Stimulated activated memory B cell treated with anti-CD40 and anti-IgM and Interleukin-4, amounts not matched to agents 10 μg/mL and 1 μg/mL and 100 μg/mL, for 72 hours (primary cell): ENCODE measurements at places on chromosomes 6 and 20.
A peak's percentile ranks its signal among the peaks of the same experiment; 100 is the strongest.

- ATAC-seq: peak; percentile 56
These were observed 313.3 kb downstream of the RNGTT start for GRCh38 chr6:88650029-88650619.

- no peak for ATAC-seq
These were observed 12.6 kb downstream of the KCNK17 start for GRCh38 chr6:39301606-39302005.

DNA sequence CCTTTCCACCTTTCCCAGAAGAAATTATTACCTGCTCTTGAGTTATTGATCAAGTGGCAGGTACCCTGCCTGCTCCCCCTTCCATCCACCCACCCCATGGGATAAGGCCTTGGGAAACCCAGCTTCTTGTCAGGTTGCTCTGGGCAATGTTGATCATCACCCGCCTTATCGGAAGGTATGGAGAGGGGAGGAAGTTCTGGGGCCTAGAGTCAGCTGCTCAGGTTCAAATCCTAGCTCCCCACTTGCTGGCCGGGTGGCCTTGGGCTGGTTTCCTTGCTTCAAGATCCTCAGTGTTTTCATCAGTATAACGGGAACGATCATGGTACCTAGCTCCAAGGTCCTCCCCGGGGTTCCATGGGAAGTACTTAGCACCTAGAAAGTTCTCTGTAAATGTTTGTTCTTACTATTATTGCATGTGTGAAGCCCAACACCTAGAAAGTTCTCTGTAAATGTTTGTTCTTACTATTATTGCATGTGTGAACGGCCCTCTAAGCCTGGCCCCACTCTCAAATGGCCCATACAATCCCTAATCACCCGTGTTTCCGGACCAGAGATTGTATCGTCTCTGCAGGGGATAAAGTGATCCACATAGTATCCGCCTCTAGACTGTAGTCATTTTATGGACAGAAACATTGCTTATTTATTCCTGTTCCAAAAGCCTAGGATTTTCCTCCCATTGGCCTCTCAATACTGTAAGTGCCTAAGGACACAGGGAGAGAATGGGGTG, 1.1 kb upstream of the PREX1 start:
- no peak for ATAC-seq

GRCh38 chr20:64277571-64278316, 22.2 kb downstream of the PCMTD2 start:
- ATAC-seq: no peak

- no peak for ATAC-seq
These were observed 197.1 kb upstream of the RGS17 start for GRCh38 chr6:153328194-153328593.

DNA sequence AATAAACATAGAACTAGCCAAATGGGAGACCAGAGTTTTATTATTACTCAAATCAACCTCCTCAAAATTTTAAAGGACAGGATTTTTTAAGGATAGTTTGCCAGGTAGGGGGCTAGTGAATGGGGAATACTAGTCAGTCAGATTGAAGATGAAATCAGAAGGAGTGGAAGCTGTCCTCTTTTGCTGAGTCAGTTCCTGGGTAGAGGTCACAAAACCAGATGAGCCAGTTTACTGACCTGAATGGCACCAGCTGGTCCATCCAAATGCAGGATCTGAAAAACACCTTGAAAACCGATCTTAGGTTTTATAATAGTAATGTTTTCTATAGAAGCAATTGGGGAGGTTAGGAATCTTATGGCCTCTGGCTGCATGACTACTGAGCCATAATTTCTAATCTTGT, 558.2 kb downstream of the PKHD1 start:
- no peak for ATAC-seq

GRCh38 chr6:121971931-121972335, 427.5 kb upstream of the HSF2 start:
- ATAC-seq: no peak

DNA sequence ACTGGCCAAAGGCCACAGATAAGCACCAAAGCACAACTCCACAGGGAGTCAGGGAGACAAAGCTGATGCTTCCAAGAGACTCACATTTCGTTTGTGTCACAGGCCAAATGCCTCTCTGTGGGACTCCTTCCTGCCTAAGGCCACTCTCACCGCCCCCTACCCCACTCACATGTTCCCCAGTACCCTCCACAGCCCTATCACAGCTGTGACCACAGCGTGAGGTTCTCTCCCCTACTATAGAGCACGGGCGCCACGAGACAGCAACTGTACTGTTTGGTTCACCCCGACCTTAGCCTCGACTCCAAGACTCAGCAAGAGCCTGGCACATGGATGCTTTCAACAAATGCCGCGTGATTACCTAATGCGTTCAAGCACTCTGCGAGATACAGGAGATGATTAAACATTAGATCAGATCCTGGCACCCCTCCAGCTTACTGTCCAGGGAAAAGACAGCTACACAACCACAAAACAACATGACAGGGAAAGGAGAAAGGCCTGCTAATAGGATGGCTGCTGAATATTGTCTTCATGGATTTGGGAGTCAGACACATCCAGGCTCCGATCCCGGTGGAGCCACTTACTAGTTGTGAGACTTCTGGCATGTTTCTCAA, 105.5 kb downstream of the AGPAT4 start:
- no peak for ATAC-seq

DNA sequence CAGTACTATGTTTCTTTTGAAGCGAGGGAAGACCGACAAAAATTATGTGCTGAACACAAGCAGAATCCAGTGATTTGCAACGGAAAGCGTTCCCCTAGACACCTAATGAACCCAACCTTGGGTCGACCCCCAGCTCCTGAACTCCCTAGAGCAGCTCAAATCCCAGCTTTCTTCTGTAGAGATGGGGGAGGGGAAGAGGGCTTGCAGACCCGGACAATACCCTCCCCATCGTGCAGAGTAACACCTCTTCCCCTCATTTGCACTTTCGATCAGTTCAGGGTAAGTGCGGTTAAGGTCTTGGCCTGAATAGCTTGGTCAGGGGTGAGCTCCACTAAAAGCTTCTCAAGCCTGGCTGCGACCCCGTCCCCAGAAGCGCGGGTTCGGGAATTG, 404 bp downstream of the CEP162 start:
- ATAC-seq: peak; percentile 7

- ATAC-seq: peak; percentile 47
These were observed 193.6 kb downstream of the EDN1 start for GRCh38 chr6:12483712-12484111.

DNA sequence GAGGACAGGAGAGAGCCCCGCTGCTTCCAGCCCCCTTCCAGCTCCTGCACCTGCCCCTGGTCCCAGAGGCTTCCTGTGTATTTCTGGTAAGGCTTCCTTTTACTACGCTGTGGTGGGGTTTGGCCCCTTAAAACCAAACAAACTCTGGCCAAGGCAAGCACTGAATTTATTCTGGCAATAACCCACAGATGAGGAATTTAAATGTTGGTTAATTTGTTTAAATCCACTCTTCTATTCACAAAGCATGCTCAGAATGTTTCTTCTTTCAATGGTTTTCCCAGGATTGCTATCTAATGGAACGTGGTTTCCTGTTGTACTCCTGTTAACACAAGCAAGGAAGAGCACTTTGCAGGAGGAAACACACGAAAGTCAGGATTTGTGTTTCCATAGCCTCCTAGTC, 236.5 kb upstream of the FOXQ1 start:
- ATAC-seq: no peak

- ATAC-seq: peak; percentile 56
These were observed 303 bp downstream of the ILRUN start for GRCh38 chr6:34696189-34696738.

DNA sequence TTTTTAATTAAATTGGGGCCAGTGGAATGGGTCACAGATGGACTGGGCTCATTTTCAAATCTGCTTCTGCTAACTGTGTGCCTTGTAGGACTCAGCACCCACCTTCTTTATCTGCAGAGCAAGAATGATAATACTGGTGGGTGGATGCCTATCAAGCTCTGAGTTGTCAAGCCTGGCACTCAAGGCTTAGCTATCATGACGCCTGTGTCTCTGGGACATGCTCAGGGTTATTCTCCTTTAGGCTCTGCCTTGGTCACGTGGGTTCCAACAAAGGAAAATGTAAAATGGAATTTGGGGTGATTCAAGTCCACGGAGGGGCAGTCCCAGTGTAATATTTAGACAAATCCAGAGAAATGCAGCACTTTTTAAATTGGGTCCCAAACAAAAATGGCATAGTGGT, 202.3 kb downstream of the TSHZ2 start:
- no peak for ATAC-seq

GRCh38 chr20:36969478-36970186, 18.1 kb upstream of the SAMHD1 start:
- ATAC-seq: no peak

GRCh38 chr6:33571637-33572316, 8.3 kb downstream of the BAK1 start:
- no peak for ATAC-seq

DNA sequence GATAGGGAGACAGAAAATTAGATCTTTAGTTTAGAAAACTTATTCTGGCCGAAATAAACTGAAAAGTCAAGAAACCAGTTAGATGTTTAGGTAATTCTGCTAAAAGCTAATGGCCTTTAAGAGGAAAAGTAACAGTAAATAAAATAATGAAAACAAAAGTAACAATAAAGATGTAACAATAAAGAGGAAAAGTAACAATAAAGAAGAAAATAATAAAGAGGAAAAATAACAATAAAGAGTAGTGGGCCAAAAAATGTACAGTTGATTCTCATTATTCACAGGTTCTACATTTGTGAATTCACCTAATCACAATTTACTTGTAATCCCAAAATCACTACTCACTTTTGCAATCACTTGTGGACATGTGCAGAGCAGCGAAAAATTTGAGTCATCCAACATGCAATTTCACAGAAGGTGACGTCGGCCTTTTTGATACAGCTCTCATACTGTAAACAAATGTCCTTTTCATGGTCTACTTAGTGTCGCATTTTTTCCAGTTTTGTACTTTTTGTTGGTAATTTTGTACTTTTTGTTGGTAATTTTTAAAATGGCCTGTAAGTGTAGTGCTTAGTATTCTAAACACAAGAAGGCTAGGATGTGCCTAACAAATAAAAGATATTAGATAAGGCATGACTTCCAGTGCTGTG, 24.0 kb downstream of the HBS1L start:
- no peak for ATAC-seq

DNA sequence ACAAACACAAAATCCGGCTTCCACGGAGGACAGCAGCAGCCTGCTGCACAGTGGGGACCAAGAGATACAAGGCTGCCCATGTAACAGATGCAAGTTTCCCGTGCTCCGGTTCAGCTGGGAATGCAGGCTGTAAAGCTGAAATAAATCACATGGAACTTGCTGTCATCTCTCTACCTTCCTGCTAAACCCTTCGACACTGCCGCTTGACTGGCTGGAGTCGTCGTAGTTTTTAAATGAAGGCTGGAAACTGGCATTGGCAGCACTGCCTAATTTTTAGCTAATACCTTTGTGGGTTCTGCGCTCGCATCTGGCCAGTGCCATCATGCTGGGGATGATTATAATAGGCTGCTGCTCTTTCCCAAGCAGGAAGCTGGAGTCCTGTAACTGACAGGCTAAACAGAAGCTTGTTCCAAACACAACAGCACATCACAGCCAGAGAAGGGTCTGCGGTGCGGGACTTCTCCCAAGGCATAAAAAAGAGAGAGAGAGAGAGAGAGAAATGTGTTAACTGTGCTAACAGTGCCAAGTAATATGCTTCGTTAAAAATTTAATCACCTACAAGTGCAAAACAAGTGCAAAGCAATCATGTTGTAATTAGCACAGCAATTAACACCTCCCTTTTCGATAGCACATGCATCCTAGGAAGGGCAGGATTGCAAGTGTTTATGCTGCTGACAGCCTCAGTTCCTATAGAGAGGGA, 146.1 kb downstream of the TFAP2A start:
- ATAC-seq: no peak

DNA sequence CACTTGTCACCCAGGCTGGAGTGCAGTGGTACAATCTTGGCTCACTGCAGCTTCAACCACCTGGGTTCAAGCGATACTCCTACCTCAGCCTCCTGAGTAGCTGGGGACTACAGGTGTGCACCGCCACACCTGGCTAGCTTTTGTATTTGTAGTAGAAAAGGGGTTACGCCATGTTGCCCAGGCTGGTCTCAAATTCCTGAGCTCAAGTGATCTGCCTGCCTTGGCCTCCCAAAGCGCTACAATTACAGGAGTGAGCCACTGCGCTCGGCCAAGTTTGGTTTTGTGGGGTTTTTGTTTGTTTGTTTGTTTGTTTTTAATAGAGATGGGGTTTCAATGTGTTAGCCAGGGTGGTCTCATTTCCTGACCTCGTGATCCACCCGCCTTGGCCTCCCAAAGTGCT, 12.3 kb downstream of the LOC128125822 start:
- no peak for ATAC-seq

GRCh38 chr6:81451787-81452186, 300.7 kb downstream of the TENT5A start:
- ATAC-seq: peak; percentile 65

DNA sequence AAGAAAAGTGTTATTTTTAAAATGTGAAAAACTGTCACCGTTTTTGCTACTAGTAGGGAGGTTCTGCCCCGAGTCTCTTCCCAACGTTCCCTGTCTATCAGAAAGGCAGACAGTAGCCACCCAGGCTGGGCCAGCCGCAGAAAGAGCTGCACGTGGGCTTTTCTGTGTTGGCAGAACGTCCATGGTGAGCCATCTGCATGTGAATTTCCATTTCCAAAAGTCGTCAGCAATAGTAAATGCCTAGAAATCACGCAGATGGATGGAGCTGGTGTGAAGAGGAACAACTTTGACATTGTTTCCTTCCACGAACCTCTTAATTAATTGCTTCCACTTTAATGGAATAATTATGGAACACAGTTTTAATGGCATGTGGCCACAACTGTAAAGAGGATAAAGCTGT, 97.5 kb downstream of the FAM120B start:
- ATAC-seq: no peak

DNA sequence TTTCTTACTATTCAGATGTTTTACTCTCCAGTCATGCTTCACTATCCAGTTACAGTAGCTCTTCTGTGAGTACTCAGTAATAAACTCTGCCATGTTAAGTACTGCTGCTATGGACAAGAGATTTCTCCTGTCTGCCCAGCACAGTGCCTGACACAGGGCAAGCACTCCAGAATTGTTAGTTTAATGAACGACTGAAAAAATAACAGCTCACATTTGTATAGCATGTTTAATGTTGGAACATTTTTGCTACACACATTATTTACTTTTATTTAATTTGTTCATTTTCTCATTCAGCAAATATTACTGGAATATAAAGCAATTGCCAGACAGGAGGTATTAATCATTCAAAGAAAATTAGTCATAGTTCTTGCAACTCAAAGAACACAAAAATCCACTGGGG, 142.6 kb upstream of the HMGN3 start:
- ATAC-seq: no peak

DNA sequence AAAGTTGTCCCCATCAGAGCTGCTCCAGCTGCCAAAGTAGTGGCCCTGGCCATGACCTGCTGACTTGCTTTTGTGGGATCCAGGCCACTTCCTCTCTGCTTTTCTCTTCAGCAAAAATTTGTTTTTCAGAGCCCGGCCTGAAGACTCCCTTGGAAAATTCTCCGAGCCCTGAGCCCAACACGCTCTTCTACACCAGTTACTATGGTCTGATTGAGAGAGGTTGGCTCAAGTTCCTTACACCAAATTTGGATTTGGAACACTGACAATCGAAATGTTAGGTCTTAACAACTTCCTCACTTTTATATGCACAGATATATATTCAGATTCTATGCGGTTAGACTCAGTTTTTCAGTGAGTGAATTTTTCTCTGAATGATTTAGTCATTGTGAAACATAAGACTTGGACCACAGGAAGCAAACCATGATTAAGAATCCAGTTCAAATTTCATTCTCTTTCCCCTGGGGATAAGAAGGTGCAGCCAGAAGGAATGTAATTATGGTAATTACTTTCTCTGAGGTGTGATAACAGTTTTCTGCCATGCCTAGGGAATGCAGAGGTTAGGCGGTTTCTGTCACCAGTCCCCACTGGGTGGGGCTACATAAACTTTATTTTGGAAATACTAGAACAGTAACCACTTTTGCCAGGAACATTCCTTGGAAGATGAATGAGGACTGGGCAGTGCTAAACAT, 365.2 kb downstream of the SYNE1 start:
- ATAC-seq: peak; percentile 39
